NCI-H2029 (cell line): ENCODE measurements at places on chromosomes 12 and 14.
A peak's percentile ranks its signal among the peaks of the same experiment; 100 is the strongest.

DNA sequence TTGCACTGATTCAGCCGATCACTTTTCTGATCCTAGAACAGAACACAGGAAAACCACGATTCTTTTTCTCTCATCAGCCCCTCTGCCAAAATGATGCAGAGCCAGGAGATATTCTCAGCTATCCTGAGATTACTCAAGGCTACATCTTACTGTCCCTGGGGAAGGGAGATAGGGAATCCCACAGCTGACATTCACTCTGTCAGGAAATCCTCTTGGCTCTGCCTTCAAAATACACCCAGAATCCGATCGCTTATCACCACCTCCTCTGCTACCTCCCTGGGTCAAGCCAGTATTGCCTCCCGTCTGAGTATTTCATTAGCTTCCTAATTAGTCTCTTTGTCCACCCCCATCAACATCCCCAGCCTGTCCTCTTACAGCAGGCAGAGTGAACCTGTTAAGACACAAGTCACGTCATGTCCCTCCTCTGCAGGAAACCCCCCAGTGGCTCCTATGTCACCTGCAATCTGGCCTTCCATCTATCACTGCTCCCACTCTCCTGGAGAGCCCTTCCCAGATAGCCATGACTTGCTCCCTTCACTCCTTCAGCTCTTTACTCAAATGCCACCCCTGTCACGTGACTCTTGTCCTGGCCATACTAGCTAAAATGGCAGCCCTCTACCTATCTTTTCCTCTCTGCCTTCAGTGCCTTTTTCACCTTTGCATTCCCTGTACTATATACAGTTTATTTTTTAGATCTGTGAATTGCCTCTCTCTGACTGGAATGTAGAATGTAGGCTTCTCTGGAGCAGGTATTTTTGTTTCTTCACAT, 70.3 kb downstream of the GALNT4 start:
- no peak for DNase-seq

DNA sequence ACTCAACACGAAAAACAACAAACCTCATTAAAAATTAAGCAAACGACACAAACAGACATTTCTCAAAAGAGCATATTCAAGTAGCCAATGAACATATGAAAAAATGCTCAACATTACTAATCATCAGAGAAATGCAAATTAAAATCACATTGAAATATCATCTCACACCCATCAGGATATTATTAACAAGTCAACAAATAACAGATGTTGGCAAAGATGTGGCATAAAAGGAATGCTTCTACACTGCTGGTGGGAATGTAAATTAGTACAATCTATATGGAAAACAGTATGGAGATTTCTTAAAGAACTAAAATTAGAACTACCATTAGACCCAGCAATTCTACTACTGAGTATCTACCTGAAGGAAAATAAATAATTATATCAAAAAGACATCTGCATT, 182.2 kb downstream of the KITLG start:
- DNase-seq: no peak

- no peak for DNase-seq
These were observed 5.5 kb upstream of the CELA1 start for GRCh38 chr12:51351913-51352532.

- no peak for DNase-seq
These were observed 20.9 kb downstream of the SLCO1C1 start for GRCh38 chr12:20716037-20716436.

DNA sequence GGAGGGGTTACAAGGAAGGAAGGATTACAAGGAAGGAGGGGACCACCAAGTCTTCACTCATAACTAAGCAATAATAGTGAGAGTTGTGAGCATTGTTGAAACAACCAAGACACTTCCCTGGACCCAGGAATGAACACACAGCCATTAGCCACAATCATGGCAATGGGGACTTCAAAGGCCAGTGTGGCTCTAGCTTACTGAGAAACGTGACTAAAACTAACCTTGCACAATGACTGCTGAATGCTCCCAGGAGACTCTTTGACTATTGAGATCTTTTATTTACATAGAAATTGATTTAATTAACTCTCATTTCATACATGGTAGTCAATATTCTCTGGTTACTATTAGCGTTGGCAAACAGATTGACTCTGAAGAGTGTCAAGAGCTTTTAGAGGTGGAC, 263.0 kb upstream of the SOX5 start:
- DNase-seq: peak; percentile 5

DNA sequence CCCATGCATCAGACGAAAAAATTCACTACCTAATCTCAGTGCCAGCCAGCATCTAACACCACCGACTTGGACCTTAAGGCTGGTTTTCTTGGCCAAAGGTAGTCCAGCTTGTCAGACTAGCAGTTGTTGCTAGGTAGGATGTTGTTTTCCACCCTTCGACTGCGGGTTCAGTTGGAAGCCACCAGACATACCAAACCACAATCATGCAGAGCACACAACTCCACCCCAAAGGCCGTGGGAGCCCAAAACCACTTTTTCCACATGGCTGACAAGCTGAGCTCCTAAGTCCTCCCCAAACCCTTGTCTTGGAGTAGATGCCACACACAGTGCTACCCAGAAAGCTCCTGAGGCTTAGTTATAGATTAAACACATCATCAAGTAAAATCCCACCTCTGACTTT, 46.8 kb downstream of the LRIG3 start:
- no peak for DNase-seq

DNA sequence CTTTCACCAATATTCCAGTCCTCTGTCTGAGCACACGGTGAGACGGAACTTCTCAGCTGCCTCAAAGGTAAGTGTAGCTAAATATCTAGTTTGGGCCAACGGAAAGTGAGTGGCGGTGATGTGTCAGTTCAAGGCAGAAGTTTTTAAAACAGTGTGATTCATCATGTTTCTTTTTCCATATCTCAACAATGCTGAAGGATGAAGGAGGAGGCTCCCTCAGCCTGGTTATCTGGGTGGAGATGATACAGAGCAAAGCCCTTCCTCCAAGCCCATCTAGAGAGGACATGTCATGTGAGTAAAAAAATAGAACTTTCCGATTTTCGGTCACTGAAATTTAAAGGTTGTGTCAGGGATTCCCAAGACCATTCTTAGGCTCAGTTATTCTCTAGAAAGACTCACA, 13.1 kb upstream of the ANP32D start:
- DNase-seq: no peak

DNA sequence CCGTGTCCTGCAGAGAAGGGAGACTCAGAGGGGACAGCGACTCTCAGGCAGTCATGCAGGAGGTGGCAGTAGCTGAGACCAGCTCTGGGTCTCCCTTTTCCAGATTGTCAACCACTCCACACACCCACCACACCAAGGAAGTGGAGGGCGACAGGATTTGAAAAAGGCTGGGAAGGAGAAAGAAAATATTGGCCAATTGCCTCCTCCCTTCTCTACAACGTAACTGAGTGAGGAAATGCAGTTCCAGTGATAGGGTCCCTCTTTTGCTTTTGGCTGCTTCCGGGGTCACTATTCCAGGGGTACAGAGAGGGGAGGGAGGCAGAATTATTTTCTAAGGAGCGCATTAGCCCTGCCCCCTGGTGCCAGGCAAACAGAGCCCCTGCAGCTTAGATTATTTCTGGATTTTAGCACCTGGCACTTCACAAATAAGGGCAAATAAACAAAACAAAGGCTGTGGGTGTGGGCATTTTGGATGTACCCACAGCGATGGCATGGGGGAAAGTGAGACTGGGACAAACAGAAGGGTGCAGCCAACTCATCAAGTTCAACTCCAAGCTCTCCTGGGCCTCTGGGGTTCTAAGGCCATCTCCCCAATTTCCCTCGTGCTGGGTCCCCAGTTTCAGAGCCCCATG, 20.4 kb downstream of the ASB2 start:
- no peak for DNase-seq

- DNase-seq: no peak
These were observed 57.0 kb downstream of the NCOR2 start for GRCh38 chr12:124510301-124510970.

DNA sequence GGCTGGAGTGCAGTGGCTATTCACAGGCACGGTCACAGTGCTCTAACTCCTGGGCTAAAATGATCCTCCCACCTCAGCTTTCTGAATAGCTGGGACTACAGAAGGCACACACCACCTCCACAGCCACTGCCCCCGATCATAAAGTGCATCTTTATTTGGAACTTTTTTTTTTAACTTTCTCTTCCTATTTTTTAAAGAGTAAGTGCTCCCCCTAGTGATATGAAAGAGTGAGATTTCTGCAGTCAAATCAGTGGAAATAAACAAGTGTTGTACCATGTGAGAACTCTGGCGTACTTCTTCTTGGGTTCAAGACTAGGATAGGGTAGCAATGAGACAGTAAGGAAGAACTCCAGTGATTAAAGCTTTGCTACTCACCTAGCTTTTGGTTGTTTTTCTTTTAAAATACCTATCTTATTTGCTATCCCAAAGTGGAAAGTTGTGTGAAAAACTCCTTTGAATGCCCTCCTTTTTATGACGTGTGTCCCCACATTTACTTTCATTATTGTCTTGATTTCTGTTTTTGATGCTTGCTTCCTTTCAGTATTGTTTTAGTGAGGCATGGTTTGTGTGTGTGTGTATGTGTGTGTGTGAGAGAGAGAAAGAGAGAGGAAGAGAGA, 6.6 kb downstream of the PPP4R4 start:
- DNase-seq: no peak

DNA sequence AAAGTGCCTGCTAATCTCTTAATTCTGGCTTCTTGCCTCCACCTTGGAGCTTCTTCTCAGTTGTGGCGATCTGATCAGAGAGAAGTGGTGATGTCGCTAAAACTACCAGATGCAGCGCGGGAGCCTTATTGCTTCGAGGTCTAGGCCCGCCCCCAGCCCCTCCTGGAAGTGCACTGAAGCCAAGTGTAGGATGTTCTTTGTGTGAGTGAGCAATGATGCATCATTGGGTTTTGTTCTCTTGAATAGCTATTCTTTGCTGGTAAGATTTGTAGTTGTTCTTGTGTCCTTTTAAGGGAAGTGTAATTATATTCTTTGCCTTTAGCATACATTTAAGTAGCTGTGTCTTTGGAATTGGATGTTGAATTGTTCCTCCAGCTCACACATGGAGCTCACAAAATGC, 35.8 kb downstream of the MTHFD1 start:
- DNase-seq: no peak
